ENCODE measurements at places on chromosomes 16 and 17. TPM values are rescaled to one million over a fixed set of nuclear protein-coding genes. Genes with fewer than 3 reads are reported as not detected.

GRCh38 chr16:22360963-22361659 is 13.3 kb downstream of the CDR2 start:
- no peaks in the 10 kb centered on the region for H3K27me3 ChIP-seq
- peak overlapping the region; percentile 91 for H3K27ac ChIP-seq
- peaks cover 71% of the 10 kb centered on the region for H3K4me1 ChIP-seq
- no peak overlapping the region for H3K4me3 ChIP-seq
- peaks cover 62% of the 10 kb centered on the region for H3K36me3 ChIP-seq

DNA sequence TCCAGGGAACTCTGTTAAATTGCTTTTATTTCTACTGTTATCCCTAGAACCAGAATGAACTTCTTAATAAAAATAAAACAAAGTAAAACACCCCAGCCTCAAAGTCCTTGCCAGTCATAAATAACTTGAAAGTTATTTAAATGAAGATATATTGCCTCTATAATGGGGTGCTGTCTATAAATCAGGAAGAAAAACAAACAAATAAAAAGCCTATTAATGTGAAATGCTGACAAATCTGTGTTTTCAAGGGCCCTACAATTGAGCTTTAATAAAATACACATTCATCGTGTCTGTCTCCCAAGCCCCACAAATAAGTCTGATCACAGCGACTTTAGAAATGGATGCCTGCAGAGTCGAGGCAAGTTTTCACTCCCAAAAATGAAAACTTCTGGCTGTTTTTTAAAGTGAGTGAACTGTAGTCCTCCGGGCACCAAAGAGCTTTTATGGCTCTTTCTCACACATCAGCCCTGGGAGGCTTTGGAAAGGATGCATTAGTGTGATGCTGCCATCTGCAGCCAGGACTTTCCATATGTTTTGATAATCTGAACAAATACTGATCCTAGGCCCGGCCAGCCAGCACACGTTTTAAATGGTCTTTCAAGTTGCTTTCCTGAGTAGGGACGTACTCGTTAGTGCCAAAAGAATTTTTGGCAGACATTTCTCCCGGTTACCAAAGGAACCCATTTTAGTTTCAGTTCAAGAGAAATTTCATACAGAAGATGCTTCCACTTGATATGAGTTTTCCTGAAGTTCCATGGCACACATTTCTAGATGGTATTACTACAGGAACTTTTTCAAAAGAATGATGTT is 16.3 kb downstream of the NACA2 start:
- peak; percentile 5 for DNase-seq
- H3K36me3 ChIP-seq = peaks cover 1% of the 10 kb centered on the region
- H3K27me3 ChIP-seq = peaks cover 17% of the 10 kb centered on the region
- no peak overlapping the region for H3K27ac ChIP-seq

The MT1F gene
- 9.0 TPM for total RNA-seq

The CCDC144A gene
- total RNA-seq = 2.4 TPM

The DPEP2 gene
- 2.9 TPM for total RNA-seq

Data from activated CD8-positive, alpha-beta T cell treated with anti-CD3 and anti-CD28 coated beads for 36 hours (primary cell).